Aortic smooth muscle cell (primary cell): ENCODE measurements at places on chromosomes 1 and 21. TPM values are rescaled to one million over a fixed set of nuclear protein-coding genes. Genes with fewer than 3 reads are reported as not detected.

CDA gene
- total RNA-seq, result 0.12 TPM in 1 of 2 replicates, not detected in the other

ZYG11A gene
- 0.06 and 0.13 TPM in 2 replicates for total RNA-seq

MRAP gene
- total RNA-seq, result not detected in 2 replicates

PAPPA2 gene
- 0.26 and 0.31 TPM in 2 replicates for total RNA-seq

VSIG8 gene
- under 0.01 and 0.06 TPM in 2 replicates for total RNA-seq

LORICRIN gene
- total RNA-seq, result not detected in 2 replicates

VTCN1 gene
- total RNA-seq, result not detected in 2 replicates
